ENCODE measurements at places on chromosomes 4 and X. TPM values are rescaled to one million over a fixed set of nuclear protein-coding genes. Genes with fewer than 3 reads are reported as not detected.

Gene LRCH2
- total RNA-seq: 5.8 TPM

- no peak for DNase-seq
Measured at GRCh38 chrX:115966920-115967319, 203.6 kb upstream of the AGTR2 start.

Gene PAGE3
- total RNA-seq: not detected

DNA sequence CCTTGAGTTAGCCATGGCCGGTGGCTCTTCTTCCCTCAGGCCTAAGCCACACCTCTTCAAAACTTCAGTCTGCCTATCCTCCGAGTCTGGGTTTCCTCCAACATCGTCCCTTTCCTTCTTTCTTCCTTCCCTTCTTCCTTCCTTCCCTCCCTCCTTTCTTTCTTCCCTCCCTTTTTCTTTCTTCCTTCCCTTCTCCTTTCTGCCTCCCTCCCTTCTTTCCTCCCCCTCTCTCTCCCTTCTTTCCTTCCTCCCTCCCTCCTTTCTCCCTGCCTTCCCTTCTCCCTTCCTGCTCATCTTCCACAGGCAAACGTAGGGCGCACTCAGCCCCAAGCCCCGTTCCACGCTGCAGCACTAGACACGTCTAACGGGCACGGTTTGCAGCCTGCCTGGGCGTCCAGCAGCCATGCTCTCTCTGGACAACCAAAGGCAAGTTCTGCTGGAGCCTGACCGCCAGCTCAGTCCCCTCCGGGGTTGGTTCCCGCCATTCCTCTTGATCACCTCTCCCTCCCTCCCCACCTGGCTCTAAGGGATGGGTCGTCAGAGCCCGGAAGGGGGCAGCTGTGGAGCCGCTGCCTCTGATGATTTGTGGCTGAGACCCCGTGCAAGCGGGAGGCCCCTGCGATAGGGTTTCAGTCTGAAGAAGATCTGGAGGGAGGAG lies 34.1 kb upstream of the CLDN24 start:
- no peak for DNase-seq

DNA sequence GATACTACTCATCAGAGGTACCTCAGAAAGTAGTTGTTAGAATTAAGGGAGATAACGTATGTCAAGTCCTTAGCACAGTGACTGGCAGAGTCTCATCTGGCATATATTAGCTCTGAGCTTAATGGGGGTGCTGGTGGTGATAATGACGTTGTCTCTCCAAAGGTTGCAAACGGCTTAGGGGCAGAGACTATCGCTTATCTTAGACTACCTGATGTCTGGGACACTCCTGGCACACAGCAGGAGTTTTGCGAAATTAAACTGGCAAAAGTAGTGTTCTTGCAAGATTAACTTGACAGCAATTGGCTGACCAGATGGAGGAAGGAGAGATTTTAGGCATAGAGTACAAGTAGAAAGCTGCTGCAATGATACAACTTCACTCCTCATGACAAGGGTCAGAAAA lies 300.1 kb upstream of the FTHL17 start:
- no peak for DNase-seq

GRCh38 chr4:140095694-140096482 lies 58.1 kb downstream of the MAML3 start:
- DNase-seq: peak; percentile 96

Measured in fibroblast of villous mesenchyme (primary cell).